Bronchial epithelial cell (primary cell): ENCODE measurements at places on chromosomes 7 and 10. TPM values are rescaled to one million over a fixed set of nuclear protein-coding genes. Genes with fewer than 3 reads are reported as not detected.

Gene HOXA1
- total RNA-seq: 0.26 TPM in 2 replicates

Gene SUN3
- total RNA-seq: 0.51 and 0.79 TPM in 2 replicates

Gene LRGUK
- total RNA-seq: under 0.01 and 0.26 TPM in 2 replicates

Gene TMEM213
- total RNA-seq: not detected in 2 replicates

Gene TMEM273
- not detected in 2 replicates for total RNA-seq

Gene GDF10
- not detected in 2 replicates for total RNA-seq

Gene MUC12
- under 0.01 TPM in 2 replicates for total RNA-seq

Gene UPK3B
- total RNA-seq: 0.26 and 2.6 TPM in 2 replicates

Gene CALML3
- total RNA-seq: 0.53 and 1.0 TPM in 2 replicates

Gene TBX20
- total RNA-seq: under 0.01 TPM in 1 of 2 replicates, not detected in the other

Gene POLR2J2
- total RNA-seq: 2.3 and 3.4 TPM in 2 replicates

Gene NPC1L1
- total RNA-seq: under 0.01 TPM in 2 replicates

Gene LRMDA
- 1.6 and 3.1 TPM in 2 replicates for total RNA-seq

- no peak for DNase-seq
Measured at GRCh38 chr7:96819111-96819700, 109.6 kb upstream of the SEM1 start.

GRCh38 chr10:5776881-5777197 lies 36.4 kb downstream of the GDI2 start:
- peak; percentile 56 for DNase-seq

DNA sequence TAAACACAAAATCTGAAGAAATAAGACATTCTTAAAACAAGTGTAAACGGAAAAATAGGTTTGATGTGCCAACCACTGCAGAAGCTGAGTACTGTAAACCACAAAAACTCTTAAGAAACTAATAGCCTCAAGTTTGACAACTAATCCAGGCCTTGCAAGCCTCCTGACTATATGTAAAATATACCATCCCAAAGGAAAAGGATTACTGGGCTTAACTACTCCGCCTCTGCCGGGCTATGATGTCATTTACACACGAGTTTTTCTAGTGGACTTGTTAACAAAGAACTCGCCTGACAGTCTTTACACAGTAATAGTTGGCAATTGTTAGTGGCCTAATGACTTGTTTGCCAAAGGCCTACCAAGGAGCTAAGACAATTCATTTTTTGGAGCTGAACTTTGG lies 2.1 kb downstream of the KIF5B start:
- peak; percentile 59 for DNase-seq

GRCh38 chr10:121527690-121528089 lies 70.6 kb downstream of the FGFR2 start:
- DNase-seq: peak; percentile 78

DNA sequence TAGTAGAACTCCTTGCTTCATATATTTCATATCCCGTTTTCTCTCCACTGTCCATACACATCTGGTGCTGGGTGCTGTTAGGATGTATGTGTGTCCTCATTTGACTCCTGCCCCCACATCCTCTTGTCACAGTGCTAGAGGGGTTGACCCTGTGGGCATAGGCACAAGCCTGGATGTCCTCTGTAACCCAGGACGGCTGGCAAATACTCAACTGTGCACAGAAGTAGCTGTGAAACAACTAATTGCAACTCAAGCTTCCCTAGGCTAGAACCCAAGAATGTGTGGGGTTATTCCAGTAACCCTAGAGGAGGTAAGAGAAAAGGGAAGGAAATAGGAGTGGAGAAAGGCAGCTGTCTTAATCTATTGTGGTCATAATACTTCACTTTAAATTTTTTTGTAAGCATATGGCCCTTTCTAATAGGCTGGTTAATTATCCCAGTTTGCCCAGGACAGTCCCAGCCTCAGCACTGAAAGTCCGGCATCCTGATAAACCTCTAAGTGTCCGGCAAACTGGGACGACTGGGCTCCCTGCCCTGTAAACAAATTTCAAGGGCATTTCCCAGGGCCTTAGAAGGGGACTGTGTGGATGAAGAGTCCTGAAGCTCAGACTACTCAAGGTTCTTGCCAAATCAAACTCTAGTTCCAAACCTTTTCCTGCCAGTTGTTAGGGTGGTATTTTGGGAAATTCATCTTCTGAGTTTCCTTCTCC lies 283.2 kb upstream of the CELF2 start:
- no peak for DNase-seq

GRCh38 chr7:27277628-27278027 lies 35.0 kb downstream of the EVX1 start:
- peak; percentile 82 for DNase-seq

DNA sequence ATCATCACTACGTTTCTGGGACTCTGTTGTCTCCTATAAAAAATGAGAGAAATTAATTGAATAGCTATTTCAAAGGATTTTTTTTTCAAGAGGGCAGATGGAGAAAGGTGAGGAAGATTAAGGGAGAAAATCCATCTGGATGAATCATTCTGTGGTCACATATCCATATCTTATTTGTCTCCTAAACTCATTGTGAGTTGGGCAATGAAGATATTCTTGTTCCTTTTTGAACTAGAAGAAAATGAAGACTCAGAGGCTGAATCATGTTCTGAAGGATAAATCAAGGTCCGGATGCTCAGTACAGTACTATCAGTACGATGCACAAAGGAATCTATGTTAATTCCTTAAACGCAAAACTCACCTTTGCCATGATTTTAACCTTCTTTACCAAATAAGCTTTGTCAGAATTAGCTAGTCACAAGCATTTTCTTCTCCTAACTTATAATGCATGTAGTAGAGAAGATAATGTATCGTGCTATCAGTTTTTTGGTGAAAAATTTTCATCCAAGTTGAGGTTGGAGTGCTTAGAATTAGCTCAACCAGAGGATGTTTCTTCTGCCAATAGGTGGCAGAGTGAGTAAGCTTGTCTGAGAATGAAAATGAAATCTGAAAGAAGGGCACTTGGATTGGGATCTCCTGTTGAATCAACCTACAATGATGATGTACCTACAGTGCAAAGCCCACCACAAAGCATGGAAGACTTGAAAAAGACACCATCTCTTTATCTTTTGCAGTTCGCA lies 446.9 kb downstream of the KIF20B start:
- peak; percentile 72 for DNase-seq

- peak; percentile 85 for DNase-seq
Measured at GRCh38 chr7:1721047-1721690, 51.1 kb downstream of the ELFN1 start.

DNA sequence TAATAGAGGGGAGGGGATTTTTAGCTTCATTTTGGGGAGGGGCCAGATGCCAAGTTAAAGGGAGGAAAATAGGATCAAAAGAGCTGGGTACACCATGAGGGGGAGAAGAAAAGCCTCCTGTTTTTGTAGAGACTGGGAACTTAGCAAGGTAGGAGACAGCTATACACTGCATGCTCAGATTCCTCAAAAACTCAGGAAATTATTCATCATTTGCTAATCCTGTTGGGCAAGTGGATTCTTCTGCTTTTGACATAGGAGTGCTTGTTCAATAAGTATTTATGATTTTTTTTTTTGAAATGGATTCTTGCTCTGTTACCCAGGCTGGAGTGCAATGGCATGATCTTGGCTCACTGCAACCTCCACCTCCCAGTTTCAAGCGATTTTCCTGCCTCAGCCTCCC lies 73.4 kb downstream of the LYZL2 start:
- DNase-seq: peak; percentile 68

DNA sequence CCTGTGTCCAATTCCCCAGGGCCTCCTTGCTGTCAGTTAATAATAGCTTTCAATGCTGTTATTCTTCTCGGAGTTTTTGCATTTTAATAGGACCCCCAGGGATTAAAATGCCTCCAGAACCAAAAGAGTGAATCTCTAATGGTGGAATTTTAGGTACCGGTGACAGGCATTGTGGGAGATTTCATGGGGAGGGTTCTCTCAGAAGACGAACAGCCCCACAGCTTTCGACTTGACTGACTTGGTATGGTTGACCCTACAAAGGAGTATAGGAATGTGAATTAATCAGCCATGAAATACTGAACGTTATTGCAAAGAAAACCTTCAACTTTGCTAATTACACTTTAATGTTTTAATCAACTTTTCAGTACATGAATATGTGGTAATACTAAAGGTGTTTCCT lies 206.3 kb upstream of the FZD8 start:
- DNase-seq: no peak

DNA sequence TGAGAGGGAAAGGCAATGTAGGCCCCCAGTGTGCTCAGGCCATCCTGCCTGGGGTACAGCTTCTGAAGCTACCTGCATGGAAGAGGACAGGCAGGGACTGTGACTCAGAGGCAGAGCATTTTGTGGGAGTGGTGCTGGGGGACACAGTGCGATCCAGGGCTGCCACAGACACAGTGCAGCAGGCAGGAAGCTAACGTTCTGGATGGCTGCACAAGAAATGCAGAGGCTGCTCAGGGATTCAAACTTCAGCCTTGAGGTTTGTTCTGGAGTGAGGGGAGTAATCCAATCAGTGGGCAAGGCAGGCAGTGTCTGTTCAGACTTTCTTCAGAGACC lies 648.0 kb upstream of the IGFBP3 start:
- DNase-seq: peak; percentile 80

DNA sequence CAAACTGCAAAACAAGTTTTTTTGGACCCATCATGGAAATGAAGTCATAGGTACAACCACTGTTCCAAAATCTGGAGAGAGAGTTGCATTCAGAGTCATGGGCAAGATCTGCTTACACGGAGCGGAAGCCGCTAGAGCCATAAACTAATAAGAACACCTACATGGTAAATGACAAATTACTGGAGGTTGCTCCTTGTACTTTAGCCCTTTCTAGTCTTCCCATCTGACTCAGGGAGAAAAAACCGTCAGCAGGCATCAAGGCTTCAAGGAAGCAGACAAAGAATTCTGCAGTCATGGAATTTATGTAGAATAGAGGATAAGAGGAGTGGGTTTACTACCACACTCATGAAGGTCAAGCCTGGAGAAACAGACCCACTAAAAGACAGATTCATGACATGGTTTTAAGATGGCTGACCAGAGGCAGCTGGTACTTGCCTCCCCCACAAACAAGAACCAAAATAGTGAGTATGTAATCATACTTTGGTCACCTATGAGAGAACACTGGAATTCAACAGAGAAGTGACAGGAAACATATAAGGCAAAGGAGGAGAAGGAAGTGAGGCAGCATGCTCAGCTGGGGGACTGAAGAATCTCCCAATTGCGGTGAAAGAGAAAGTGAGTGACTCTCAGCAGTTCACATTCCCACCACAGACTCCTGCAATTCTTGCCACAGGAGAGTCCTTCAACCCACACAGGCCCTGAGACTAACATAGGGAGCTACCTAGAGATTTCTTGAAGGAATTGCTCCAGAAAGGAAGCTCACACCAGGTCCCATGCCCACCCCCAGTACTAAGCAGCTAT lies 42.4 kb upstream of the ASAH2 start:
- DNase-seq: no peak

DNA sequence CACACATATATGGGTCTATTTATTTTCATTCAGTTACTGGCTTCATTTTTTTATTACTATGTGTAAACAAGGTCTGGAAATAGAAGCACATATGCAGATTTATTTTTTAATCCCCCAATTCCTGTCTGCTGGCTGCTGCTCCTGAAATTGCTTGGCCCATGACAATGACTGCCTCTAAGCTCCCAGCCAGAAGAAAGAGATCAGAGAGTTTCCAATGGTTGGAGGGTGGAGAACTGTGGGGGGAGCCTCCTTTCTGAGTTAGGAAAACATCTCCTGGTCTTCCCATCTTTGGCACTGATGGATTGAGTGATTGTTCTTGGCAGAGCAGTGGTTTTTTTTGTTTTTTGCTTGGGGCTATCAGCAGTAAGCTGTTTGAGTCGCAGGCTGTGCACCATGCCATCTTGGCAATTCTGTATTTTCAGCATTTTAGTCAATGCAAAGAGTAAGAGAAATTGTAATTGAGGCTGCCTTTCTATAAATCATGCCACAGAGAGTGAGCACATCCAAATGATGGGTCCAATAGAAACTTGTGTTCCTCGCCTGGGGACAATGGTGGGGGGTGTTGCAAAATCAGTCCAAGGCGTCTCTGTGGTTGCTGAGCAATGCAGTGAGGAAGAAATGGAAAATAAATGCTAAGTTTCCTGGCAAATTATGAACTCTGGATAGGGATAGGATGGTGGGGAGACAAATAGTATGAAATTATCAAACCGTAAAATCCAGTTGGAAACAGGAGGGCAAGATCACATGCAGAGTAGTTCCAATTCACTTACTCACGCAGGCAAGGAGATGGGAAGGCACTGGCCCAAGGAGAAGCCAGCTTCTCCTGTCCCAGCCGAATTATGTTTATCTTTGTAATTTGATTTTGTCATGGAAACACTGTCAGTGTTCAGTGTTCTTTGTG lies 382.4 kb downstream of the SORCS3 start:
- DNase-seq: no peak

DNA sequence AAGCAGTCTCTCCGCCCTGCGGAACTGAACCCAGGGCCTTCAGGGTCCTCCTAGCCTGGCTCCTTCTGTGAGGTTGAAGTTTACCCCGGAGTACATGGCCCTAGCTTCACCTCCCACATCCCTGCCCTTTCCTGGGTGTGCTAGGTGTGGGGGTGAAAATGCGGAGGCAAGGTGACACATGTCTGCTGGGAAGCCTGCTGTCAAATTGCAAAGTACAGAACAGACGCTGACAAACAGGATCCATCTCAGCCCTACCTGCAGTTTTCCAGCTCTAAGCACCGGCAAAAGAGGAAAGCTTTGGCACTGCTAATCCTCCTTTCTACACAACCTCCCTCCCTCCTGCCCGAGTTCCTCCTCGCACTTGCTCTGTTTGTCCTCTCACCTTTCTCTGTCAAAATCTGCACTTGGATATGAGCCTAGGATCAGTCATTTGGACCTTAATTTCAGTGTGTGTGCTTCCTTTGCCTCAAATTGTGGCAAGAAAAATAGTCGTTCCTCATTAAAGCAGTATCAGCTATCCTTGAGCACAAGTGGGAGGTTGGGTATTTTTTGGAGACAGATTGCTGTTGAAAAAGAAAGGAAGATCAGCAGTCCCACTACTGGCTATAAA lies 14.4 kb upstream of the GPR15LG start:
- DNase-seq: peak; percentile 29

DNA sequence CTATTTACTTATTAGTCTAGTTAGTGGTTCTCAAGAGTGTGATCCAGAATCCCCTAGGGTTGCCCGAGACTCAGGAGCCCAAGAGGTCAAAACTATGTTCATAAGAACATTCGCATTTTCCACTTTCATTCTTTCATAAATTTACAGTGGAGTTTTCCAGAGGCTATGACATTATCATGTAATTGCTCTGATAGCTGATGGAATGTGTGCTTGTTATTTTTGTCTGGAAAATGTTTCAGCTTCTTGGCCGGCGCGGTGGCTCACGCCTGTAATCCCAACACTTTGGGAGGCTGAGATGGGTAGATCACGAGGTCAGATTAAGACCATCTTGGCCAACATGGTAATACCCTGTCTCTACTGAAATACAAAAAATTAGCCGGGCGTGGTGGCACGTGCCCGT lies 10.1 kb downstream of the PURB start:
- no peak for DNase-seq

DNA sequence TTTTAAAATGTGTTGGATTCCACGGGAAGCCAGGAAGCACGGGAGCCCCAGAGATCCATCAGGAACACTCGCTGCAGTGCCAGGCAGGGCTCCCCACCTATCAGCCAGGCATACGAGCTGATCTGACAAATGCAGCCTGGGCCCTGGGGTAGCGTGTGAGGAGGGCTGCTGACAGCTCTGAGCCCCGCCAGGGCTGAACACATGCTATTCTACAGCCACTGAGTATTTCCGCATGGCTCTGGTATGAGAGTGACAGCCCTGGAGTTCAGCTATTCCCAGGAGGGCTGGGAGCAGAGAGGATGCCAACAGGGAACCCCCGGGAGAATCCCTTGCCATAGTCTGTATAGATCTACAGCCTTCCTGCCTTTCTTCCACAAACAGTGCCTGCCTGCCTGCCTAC lies 237.3 kb upstream of the ZMIZ1 start:
- no peak for DNase-seq

- no peak for DNase-seq
Measured at GRCh38 chr10:89252225-89252585, 630 bp upstream of the LIPA start.
